Renal cortical epithelial cell (primary cell): ENCODE measurements at places on chromosomes 6 and 20. TPM values are rescaled to one million over a fixed set of nuclear protein-coding genes. Genes with fewer than 3 reads are reported as not detected.
A peak's percentile ranks its signal among the peaks of the same experiment; 100 is the strongest.

The CDSN gene
- total RNA-seq = under 0.01 and 0.05 TPM in 2 replicates

The GPX5 gene
- not detected in 2 replicates for total RNA-seq

The PRL gene
- total RNA-seq = not detected in 2 replicates

DNA sequence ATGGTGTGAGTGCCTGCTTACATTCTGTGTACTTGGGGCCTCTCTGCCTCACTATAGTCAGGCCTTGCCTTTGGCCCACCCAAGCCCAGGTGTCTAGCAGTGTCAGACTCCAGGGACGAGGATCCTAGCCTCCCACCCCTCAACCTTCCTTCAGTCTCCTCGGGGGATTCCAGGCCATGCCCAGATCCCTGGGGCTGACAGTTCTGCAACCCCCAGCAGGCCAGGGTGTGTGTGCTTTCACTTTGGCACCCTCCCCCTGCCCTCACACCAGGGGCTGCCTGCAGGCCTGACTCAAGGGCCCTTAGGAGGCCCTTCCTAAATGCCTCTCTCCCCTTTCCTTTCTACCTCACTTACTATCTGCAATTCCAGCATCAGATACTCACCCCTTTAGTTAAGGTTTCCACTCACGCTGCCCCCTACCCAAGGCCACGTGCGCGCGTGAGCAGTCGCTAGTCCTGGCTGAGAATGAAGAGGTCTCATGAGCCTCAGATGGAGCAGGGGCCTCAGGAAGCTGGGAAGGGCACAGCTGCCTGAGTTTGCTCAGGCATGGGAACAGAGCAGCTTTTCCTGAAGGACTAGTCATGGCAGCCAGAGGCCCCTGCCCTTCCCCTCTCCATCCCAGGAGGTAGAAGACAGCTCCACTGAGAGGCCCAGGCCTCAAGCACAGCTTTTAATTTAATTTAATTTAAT is 859 bp upstream of the CLPS start:
- no peak for DNase-seq

DNA sequence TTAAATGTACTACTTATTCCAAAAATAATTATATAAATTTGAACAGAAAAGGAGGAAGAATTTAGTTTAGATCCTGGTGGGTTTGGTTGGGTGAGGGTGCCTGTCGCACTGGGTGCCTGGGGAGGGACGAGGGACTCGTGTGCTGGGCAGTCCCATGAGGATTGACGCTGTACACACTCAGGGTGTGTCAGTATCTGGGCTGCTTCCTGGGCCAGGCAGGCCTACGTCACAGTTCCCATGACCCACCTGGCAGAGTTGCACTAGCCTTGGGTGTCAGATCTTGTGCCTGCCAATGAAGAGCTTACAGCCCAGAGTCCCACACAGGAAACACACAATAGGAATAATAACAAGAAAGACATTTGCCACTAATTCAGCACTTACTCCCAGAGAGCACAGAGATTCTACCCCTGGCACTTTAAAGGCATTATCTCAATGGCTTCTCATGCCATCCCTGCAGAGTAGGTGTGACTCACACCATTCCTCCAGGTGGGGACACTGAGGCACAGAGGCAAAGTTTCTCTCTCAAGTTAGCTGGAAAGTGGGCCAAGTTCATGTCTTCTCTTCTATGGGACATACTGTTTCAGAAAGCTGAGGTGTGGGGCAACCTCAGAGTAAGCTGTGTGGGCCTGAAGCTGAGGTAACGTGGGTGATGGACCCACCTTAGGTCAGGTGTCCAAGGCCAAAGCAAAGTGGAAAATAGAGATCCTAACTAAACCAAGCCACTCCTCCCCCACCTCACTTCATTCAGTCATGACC is 1.3 kb upstream of the SDCBP2 start:
- no peak for DNase-seq

GRCh38 chr6:158826819-158827501 is 7.8 kb upstream of the EZR start:
- no peak for DNase-seq

GRCh38 chr20:44223721-44224120 is 13.2 kb upstream of the OSER1 start:
- no peak for DNase-seq

DNA sequence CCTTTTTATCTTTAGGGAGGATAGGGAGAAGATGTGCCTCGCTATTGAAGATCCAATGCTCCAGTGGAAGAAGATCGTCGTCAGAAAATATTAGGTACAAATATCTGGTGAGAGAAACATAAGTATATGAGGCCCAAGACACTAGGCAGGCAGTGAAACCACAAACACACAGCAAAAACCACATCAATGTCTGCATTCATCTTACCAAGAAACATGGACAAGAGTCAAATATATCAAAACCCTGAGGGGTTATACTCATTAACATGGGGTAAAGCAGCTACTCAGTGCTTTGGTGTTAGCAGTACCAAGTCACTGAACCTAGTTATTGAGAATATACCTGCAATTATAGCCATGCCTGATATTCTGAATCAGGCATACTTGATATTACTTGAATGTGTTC is 101.4 kb upstream of the FAM184A start:
- DNase-seq = no peak

GRCh38 chr6:41286544-41287346 is at the start of gene TREM1:
TREM1 (minus strand) TSS chr6:41286682; CDS start chr6:41286655, 27 bp downstream.
- DNase-seq = peak; percentile 70

DNA sequence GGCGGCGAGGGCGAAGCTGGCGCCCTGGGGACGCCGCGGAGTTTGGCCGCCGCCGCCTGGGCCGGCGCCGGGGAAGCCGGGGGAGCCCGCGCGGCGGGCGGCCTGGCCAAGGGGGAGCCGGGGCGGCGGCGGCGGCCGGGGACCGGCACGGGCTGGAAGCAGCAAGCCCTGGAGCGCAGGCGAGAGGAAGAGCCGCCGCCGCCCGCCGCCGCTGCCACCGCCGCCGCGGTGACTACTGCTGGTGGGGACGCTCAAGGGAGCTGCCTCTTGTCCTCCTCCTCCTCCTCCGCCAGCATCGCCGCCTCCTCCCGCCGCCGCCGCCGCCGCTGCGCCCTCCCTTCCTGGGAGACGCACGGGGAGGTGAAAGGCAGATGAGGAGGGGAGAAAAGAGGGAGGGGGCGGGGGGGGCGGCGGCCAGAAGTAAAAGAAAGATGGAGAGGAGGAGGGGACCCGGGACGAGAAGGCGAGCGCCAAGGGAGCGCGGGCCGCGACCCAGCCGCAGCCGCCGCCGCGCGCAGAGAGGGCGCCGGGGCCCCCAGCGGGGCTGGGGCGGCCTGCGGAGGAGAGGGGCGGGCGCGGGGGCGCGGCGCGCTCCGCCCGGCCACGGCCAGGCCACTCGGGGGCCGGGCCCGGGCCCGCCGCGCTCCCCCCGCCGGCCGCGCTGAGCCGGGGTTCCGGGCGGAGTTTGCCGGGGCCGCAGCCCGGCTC is 846 bp downstream of the PDE10A start:
- DNase-seq = no peak

GRCh38 chr6:158775832-158776231 is 43.3 kb downstream of the EZR start:
- DNase-seq = no peak

DNA sequence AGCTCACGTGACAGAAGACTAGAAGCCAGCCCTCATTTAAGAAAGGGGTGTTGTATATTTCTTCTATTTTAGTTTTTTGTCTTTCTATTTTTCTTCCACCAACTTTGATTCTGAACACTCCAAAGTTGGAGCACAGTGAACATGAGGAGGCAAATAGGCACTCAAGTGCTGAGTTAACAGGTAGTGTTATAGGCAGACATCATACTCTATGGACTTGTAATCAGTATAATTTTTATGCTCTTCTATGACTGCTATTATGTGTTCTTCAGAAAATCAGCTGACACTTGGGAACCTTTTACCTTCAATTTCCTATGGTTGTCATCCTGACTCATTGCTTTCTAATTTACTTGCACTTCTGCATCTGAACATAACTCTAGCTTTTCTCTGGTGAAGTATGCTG is 396.3 kb upstream of the EYS start:
- DNase-seq = no peak

GRCh38 chr6:120764312-120764711 is 570.0 kb downstream of the TBC1D32 start:
- DNase-seq = no peak

GRCh38 chr20:44268802-44269201 is 21.7 kb downstream of the GDAP1L1 start:
- no peak for DNase-seq

GRCh38 chr6:69868961-69869360 is 2.6 kb downstream of the COL19A1 start:
- no peak for DNase-seq

DNA sequence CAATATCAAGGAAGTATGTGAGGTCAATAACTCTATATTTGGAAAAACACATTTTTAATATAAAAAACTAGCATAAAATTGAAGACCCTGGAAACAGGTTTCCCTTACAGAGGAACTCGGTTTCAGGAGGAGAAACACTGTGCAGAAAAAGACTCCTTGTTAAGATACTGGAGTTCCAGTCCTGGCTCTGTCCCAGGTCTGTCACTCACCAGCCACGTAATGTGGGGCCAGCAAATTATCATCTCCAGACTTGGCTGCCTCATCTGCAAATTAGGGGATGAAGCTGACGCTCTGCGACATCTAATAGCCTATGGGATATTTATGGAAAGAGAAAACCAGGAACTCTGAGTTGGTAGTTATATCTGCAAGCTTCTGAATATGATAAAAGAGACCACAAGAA is 702.7 kb downstream of the EPHA7 start:
- no peak for DNase-seq

DNA sequence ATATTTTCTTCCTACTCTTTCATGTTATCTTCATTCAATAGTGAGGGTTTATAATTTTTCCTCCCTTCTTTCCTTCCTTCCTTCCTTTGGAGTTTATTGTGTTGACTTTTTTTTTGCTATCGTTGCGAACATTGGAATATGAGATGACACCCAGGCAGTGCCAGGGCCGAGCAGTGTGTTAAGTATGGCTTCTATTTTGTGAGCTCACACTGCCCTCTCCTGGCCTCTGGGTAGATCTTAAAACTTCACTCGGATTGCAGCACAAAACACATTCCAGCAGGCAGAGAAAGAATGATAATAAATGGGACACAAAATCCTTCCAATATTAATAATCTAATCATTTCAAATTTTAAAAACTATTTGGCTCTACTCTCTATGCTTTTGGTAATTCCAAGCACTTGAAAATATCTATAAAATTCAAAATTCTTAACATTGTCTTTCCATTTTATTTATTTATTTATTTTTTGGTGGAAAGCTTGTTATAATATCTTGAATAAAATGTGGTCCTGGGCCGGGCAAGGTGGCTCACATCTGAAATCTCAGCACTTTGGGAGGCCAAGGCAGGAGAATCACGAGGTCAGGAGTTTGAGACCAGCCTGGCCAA is 147.4 kb upstream of the OLIG3 start:
- peak; percentile 67 for DNase-seq

- no peak for DNase-seq
These were observed 65.9 kb downstream of the BCAS1 start for GRCh38 chr20:54004445-54004844.

DNA sequence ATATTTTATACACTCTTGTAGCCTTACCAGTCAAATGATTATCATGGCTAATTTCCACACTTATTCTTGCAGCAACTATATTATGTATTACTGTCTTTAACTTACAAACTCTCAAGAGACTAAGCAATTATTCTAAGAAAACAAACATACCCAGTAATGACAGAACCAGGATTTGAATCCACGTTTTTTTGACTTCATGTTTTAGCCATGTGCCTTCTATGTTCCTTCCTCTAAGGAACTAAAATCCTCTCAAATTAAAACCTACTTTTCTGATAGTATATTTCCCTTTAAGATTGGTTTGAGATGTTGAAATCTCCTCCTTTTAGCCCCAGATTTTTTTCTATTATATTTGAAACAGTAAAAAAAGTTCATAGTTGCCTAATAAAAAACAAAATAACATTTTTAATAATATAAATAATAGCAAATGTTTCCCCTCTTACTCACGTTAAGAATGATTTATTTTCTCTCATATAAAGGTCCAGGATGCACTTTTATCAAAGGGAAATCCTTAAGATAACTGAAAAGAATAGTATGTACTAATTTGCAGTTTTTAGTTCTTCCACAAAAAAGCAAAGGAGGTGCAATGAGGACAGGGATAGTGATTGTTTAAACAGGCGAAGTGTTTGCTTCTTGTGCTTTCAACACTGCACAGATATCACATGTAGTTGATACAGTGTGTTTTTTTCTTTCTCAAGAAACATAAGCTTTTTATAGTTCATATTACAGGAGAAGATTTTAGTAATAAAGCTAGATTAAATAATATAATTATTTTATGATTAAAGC is 54.0 kb downstream of the VTA1 start:
- no peak for DNase-seq

- no peak for DNase-seq
These were observed 9.2 kb upstream of the SDCBP2 start for GRCh38 chr20:1338096-1338495.

DNA sequence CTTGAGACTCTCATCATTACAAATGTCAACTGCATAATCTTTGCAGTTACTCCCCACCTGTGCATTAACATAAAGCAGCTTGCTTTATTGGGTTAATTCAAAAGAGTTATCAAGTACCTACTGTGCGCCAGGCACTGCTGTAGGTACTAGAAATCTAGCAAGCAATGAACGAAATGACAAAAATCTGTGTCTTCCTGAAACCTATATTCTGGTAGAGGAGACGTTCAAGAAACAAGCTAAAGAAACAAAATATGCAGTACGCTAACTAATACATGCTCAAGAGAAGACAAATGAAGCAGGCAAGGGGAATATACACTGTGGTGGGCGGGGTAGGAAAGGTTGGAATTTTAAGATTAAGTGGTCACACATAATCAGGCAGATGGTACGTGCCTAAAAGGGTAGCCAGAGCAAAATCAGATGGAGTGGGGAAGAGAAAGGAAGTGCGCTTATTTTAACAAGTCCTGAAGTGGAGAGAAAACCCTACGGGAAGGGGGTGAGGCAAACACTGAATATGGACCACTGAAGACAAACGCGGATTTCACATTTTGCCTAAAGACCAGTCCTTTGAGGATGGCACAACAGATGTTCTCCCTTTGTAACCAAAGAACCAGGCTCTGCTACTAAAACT is 1.2 kb downstream of the ELOVL2 start:
- DNase-seq = no peak

DNA sequence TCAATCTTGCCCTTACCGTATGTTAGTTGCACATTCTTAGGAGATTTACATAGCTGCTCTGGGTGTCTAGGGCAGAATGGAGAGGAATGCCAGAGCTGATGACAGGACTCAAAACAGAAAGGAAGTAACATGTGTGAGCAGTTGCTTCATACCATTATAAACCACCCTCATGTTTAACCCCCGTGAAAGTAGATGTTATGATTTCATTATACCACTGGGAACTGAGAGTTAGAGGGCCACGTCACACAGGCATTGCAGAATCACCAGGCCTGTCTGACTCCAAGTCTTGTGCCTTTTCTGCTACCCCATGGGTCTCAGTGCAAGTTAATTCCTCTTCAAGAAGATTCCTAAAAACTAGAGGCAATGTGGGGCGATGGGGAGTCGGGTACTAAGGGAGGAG is 23.5 kb upstream of the SIM1 start:
- no peak for DNase-seq

DNA sequence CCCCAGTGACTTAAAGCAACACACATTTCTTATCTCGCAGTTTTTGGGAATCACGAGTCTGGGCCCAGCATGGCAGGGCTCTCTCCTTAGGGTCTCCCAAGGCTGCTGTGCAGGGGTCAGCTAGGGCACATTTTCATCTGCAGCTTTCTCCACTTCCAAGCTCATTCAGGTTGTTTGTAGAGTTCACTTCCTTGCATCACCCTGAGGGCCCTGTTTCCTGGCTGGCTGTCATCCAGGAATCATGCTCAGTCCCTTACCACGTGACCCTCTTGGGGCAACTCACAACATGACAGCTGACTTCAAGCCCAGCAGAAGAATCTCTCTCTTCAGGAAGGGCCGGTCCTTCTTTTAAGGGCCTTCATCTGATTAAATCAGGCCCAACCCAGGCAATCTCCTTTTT is 21.3 kb downstream of the SNAP25 start:
- peak; percentile 34 for DNase-seq

GRCh38 chr6:52536424-52536916 is 40.4 kb downstream of the TRAM2 start:
- no peak for DNase-seq
